CD4-positive, alpha-beta T cell treated with Interleukin-17A for 1 hour (primary cell): ENCODE measurements at places on chromosomes 3 and 15.

- DNase-seq = no peak
These were observed 53.6 kb downstream of the ABHD2 start for GRCh38 chr15:89141885-89142284.

DNA sequence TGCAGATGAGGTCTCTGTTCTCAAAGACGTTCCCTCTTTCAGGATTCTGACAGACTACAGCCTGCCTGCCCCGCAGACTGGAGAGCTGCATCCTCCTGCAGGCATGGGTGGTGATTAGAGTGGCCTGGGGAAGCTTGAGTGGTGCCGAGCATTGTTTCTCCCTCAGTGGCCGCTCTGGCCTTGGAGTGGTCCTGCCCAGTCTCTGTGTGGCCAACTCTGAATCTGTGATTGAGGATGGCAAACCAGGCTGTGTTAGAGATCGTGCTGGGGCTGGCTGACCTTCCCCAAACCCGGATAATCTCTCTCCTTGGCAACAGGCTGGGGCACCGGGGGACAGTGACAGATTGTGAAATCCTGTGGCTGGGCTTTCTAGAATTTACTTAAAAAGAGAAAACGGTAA lies 11.0 kb upstream of the ADCY5 start:
- DNase-seq = no peak

GRCh38 chr15:84832448-84833040 lies 15.4 kb downstream of the ALPK3 start:
- DNase-seq = no peak

DNA sequence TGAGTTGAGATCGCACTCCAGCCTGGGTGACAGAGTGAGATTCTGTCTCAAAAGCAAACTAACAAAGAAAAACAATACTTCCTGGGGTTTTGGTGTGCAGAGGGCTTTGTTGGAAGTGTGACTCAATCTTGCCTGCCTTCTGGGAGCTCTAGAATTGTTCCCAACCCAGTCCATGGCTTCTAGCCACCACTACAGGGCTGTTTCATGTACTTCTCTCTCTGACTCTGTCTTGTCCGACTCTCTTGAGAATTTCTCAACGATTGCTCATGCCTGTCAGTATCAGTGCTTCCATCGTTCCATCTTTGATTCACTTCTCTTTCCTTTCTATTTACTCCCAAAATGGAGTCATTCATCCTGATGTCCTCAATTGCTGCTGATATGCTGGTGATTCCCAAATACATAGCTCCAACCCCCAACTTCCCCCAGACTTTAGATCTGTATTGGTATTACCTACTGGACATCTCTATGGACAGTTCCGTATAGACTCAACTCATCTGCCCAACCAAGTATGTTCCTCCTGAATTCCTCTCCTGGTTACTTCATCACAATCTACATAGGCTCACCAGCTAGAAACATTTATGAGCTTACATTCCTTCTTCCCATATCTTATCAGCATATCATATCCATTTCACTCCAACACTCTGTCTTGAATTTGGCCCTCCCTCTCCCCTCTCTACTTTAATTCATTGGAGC lies 1.8 kb upstream of the AP2M1 start:
- no peak for DNase-seq

DNA sequence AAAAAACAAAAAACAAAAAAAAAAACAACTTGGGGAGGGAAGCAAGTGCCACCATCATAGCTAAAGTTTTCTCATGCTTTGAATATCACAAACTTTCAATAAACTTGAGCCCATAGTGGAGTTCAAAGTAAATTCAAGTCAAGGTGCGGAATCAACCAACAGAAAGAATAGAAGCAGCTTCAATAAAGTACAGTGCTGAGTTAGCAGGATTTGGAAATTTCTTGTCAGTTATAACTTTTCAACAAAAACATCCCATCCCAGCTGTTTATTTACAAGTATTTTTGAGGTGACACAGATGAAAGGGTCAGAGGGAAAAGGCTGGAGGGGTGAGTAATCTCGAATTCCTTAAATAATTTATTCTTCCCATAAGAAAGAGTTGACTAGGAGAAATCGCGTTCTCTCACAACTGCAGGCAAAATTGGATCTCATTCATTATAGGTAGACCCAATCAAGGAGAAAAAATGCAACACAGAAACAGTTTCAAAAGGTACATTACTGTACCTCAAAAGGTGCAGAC lies 477.4 kb upstream of the RASGRP1 start:
- no peak for DNase-seq

- DNase-seq = peak; percentile 53
These were observed 10.0 kb downstream of the MRPS25 start for GRCh38 chr3:15055019-15055557.

DNA sequence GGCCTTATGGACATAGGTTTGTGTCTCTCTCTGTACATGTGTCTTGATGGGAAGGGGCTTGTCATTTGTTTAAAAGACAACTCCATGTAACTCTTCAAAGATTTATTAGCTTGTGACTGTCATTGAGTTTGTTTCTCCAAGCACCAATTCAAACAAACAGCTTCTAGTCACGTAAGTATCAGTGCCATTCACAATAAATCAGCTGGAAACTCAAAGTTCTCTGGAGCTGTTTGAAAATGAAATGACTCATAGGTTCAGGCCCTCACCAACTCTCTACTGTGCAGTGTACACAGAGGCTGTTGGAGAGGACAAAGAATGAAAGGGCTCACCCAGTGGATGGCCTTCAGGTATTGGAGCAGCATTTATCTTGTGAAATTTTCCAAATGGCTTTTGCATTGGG lies 476.3 kb downstream of the AGBL1 start:
- DNase-seq = no peak

GRCh38 chr3:121504618-121505017 lies 41.2 kb downstream of the POLQ start:
- DNase-seq = no peak

DNA sequence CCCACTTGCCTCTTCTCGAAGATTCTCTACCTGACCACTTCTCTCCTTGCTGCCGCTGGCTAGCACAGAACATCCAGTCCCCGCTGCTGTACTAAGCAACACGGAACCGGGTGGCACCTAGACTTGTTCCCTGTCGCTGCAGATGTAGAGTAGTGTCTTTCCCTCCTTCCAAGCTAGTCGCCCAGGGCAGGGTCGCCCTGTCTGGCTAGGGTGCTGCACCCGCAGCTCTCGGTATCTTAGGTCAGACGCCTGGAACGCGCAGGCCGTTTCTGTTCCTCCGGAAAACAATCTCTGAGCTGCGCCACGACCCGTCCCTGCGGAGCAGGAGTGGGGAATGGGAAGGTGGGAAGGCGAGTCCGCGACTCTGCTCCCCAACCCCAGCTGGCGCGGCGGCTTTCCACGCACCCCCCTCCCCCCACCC lies 758 bp upstream of the SNX33 start:
- no peak for DNase-seq

DNA sequence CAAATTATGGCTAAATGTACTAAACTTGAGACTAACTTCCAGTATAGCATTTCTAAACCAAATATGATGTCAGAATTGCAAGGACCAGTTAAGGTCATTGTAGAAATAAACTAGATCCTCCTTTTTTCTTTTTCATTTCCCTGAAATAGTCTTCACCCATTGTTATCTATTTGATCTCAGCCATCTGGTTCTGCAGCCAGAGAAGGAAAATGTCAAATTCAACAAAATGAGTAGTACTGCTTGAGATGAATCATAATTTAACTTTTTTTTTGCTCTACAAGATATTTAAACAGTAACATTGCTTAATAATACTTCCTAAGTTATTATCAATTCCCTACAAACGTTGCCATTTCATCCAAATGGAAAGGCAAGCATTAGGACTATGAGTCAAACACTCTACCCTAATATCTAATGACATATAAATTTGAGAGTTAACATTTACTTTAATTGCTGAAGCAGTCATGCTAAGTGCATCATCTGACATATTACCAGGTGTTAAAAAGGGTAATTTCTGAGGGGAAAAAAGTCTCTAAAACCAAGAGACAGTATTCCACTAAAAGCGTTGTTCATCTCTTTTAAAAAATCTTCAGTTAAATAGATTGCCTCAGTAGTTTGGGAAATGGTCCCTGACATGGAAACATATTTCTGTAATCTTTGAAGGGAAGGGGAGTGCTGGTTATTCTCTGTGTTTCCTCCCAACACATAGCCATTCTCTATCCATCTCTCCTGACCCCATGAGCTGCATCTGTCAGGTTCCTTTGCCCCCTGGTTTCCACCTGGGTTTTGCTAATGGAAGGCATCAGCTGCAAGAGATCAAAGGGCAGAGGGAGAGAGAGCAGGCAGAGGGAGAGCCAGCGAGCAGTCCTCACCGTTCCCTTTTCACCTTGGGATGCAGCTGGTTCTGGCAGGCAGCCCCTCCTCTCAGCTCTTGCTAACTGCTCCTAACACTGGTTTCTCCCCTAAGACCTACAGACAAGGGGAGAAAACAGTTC lies 138.5 kb downstream of the ARPP21 start:
- DNase-seq = no peak

GRCh38 chr3:52836471-52836845 lies 1.6 kb upstream of the MUSTN1 start:
- no peak for DNase-seq

DNA sequence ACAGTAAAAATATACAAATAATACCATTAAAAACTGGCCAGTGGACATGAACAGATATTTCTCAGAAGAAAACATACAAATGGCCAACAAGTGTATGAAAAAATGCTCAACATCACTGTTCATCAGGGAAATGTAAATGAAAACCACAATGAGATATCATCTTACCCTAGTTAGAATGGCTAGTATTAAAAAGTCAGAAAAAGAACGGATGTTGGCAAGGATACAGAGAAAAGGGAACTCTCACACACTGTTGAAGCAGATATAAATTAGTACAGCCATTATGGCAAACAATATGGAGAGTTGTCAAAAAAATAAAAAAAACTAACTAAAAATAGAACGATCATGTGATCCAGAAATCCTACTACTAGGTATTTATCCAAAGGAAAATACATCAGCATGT lies 222.7 kb upstream of the NAALADL2 start:
- DNase-seq = no peak

GRCh38 chr15:56272454-56272853 lies 28.8 kb upstream of the RFX7 start:
- DNase-seq = no peak

DNA sequence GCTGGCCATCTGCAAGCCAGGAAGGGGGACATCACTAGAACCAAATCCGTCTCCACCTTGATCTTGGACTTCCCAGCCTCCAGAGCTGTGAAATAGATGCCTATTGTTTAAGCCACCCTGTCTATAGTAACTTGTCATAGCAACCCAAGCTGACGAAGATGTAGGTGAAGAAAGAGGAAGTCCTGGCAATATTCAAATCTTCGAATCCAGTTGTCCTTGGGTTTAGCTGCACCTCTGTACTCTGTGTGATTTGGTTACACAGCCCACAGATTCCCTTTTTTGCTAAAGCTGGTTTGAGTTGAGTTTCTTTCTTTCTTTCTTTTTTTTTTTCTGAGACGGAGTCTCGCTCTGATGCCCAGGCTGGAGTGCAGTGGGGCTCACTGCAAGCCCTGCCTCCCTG lies 68.0 kb upstream of the XCR1 start:
- no peak for DNase-seq

- no peak for DNase-seq
These were observed 889.8 kb downstream of the ROBO1 start for GRCh38 chr3:78878011-78878410.

DNA sequence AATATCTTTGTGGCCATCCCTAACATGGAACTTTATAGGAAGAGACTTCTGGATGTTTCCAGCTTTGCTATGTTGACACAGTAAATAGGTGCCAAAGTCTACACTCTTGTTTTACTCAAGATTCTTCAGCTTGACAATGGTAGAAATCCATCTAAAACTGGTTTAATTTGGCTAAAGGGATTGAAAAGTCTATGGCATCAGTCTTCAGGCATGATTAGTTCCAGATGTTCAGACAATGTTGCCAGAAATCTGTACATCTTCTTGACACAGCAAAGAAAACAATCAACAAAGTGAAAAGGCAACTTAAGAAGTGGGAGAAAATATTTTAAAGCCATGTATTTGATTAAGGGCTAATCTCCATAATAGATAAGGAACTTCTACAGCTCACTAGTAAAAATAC lies 130.5 kb downstream of the LRRC3B start:
- no peak for DNase-seq

GRCh38 chr3:94036909-94037507 lies 8.6 kb upstream of the STX19 start:
- DNase-seq = peak; percentile 22

GRCh38 chr3:67686069-67686468 lies 31.7 kb upstream of the SUCLG2 start:
- no peak for DNase-seq

DNA sequence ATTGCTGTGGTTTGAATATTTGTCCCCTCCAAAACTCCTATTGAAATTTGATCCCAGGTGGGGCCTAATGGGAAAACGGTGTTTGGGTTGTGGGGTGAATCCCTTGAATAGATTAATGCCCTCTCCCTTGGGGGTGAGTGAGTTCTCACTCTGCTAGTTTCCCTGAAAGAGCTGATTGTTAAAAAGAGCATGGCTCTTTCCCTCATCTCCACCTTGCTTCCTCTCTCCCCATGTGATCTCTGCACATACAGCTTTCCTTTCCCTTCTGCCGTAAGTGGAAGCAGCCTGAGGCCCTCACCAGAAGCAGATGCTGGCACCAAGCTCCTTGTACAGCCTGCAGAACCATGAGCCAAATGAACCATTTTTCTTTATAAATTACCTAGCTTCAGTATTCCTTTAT lies 394.9 kb upstream of the WNT5A start:
- DNase-seq = no peak

- no peak for DNase-seq
These were observed 20.1 kb upstream of the AMOTL2 start for GRCh38 chr3:134394380-134394779.

DNA sequence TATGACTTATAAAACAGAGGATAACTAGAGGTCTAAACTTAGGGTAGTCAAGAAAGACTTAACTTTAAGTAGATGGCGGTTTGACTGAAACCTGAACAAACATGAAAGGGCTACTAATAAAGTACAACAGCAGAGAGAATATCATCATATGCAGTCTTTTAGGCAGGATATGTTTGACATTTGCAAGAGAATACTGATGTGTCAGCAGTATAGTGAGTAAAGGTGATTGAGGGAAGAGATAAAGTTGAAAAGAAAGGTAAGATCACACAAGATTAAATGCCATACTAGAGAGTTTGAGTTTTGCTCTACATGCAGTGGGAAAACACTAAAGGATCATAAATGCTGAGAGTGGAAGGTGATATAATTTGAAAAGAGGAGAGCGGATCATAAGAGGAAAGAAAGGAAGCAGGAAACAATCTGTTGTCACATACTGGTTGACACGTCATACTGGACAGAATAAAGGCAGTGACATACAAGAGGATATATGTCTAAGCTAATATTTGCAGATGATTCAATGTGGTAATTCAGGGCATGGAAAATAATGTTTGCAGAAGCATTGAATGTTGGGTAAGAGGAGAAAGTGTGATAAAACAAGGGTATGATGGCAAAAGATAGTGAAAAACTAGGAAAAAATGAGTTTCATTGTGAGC lies 223.0 kb downstream of the EPHA6 start:
- DNase-seq = no peak

DNA sequence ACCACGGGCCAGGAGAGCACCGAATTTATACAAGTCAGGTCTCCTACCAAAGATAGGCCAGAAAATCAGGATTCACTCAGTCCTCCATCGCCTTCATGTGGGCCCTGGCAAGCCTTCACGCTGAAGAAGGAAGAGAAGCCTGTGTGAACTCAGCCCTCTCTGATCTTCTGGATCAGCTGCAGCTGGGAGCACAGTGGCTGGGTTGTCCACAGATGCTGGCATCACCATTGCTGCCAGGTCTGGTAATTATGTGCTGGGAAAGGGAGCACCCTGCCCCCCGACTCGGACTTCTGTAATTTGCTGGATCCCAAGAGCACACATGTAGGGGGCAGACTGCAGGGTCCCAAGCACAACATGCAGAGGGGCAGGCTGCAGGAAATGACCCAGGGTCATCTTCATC lies 12.4 kb upstream of the PDE8A start:
- no peak for DNase-seq

- DNase-seq = no peak
These were observed 17.6 kb upstream of the LINGO1 start for GRCh38 chr15:77650265-77650664.
